ENCODE measurements at places on chromosomes 5 and 9.

DNA sequence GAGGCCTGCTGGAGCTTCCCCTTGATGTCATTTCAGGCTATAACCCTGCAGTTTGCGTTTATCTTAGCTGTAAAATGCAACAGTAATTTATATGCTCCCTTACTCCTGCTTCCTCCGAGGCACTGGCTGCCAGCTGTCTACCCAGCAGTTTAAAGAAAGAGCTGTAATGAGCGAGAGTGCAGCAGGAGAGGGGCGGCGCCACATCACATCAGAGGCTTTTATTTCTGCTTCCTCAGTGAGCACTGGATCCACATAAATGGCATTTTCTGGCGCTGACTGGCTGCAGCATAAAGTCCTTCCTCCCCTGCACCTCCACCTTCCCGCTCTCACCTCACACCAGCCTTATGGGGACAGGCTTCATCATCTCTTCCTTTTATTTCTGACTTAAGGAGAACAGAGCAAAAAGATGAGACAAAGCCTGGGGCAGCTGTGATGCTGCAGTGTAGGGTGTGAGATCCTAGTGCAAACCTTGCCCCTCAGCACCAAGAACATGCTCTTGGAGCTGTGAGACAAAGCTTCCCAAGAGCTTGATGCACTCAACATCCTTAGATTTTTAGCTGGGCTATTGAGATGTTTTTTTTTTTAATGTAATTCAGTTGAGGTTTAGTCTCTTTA lies 829.6 kb upstream of the ZNF608 start:
- DNase-seq, result no peak

DNA sequence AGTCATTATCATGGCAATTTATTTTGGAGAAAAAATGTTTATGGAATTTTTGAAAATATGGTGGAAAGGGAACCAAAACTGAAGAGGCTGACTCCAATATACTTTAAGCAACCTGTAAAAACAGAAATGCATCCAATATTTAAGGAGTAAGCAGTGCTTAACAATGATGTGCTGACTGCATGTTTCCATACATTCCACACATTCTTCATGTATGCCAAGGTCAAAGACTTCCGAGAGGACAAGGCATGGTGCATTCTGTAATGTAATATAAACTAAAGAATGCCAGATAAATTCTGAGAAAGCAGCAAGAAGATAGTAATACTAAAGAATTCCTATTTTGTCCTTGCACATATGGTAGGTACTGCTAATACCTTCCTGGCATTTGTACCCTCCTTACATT lies 2015.9 kb upstream of the CDH9 start:
- DNase-seq, result no peak

GRCh38 chr5:138289296-138289695 lies 14.9 kb upstream of the GFRA3 start:
- no peak for DNase-seq

GRCh38 chr9:98002808-98003207 lies 19.7 kb downstream of the ANP32B start:
- DNase-seq, result no peak

DNA sequence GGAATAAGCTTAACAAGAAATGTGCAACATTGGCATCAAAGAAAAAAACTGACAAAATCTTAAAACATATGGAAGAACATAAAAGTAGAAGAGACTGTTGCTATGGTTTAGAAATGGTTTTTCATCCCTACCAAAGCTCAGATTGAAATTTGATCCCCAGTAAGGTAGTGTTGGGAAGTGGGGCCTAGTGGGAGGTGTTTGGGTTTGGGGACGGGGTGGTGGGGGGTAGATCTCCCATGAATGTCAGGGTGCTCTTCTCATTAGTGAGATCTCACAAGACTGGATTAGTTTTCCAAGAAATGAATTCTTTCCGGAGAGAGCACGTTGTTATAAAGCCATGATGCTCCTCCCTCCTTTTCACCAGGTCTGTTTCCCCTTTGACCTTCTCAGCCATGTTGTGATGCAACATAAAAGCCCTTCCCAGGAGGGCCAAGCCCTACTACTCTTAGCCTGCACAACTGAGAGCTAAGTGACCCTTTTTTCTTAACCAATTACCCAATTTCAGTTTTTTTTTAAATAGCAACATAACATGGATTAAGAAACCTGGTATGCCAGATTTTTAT lies 10.6 kb downstream of the TMEM167A start:
- DNase-seq, result no peak

GRCh38 chr9:136409557-136410455 lies 608 bp downstream of the ENTR1 start:
- DNase-seq, result peak; percentile 60

DNA sequence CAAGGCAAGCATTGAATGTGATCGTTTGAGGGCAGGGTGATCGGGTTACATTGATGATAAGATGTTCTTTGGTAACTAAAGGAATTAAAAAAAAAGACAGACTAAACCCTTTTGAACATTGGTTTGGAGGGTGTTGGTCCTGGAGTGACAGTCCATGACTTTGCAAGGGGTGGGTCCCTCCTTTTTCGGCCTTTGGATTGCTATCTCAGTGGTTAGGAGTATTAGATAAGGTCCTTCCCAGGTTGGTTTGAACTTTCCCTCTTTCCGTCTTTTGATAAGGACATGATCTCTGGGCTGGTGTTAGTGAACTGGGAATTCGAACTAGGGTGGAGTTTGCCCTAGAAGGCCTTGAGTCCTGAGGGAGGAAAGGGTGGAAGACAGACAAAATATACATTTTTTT lies 5.4 kb upstream of the ABO start:
- DNase-seq, result no peak

DNA sequence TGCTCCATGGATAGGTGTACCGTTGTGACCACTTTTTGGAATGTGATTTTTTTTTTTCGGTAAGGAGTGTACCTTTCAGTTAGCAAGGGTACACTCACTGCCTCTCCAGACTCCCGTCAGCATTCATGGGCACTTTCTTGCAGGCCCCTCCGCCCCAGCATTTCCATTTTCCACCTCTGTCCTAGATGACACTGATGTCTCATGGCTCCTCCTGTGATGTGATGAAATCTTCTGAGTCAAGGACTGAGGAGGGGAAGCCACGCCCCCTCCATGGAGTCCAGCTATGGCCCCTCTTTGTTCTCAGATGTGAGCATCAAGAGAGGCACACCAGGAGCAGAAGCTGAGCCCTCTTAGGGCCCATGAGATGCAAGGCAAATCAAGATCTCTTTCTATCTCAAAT lies 61.8 kb downstream of the CTSL start:
- no peak for DNase-seq

DNA sequence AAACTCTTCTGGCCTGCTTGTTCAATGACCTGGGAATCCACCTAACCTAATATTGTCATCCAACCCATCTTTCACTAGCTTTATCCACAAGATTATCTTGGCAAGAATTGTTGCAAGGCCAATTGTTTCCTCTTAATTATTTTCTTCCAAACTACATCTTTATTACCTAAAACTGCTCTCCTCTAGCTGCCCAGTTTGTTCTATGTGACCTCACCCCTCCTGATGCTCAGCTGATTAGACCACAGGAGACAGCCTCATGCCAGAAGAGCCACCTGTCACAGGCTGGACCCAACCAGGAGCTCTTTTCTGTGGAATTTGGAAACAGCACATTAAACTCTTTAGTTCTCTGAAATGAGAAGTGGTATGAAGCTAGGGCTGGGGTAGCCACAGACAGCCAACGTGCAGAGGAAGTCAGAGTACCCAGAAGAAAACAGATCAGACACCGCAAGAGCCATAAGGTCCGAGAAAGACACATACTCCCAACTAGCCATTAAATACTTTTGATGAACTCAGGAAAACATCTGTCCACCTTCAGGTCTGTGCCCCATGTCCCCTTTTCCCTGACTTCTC lies 12.0 kb downstream of the SAXO1 start:
- DNase-seq, result no peak

GRCh38 chr9:82020331-82020730 lies 31.8 kb downstream of the SPATA31D1 start:
- no peak for DNase-seq

DNA sequence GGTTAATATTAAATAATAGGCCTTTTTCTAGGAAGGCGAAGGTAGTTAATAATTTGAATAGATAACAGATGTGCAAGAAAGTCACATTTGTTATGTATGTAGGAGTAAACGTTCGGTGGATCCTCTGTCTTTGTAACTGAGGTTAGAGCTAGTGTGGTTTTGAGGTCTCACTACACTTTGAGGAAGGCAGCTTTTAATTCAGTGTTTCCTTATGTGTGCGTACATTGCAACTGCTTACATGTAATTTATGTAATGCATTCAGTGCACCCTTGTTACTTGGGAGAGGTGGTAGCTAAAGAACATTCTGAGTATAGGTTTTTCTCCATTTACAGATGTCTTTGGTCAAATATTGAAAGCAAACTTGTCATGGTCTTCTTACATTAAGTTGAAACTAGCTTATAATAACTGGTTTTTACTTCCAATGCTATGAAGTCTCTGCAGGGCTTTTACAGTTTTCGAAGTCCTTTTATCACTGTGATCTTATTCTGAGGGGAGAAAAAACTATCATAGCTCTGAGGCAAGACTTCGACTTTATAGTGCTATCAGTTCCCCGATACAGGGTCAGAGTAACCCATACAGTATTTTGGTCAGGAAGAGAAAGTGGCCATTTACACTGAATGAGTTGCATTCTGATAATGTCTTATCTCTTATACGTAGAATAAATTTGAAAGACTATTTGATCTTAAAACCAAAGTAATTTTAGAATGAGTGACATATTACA lies 45.7 kb downstream of the TGFBR1 start:
- DNase-seq, result no peak

- no peak for DNase-seq
Observed at GRCh38 chr9:33311953-33312352, 21.6 kb downstream of the NFX1 start.

DNA sequence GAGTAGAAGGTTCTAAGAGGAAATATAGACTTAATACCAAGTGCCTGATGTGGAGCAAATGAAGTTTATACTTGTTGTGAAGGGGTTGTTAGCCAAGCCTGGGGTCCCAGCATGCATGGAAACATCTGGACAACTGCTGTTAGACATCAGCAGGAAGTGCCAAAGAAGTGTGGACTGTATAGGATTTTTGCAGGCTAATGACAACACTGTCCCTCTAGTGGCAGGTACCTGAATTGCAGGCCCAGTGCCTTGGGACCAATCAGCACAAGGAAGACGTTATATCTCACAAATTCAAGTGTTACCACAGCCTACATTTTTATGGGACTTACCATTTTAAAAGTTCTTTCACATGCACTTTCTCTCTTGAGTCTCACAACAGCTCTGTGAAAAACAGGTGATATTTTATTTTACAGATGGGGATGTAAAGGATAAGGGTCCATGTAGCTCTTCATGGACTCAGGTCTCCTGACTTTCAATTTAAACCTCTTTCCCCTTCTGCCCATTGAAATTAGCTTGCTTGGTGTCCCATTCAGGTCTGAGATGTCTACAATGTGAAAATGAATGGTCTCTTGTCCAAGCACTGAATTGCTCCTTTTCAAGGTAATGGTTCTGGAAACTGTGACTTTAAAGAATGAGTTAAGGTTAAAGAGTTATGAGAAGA lies 89.0 kb upstream of the MAP1B start:
- no peak for DNase-seq

DNA sequence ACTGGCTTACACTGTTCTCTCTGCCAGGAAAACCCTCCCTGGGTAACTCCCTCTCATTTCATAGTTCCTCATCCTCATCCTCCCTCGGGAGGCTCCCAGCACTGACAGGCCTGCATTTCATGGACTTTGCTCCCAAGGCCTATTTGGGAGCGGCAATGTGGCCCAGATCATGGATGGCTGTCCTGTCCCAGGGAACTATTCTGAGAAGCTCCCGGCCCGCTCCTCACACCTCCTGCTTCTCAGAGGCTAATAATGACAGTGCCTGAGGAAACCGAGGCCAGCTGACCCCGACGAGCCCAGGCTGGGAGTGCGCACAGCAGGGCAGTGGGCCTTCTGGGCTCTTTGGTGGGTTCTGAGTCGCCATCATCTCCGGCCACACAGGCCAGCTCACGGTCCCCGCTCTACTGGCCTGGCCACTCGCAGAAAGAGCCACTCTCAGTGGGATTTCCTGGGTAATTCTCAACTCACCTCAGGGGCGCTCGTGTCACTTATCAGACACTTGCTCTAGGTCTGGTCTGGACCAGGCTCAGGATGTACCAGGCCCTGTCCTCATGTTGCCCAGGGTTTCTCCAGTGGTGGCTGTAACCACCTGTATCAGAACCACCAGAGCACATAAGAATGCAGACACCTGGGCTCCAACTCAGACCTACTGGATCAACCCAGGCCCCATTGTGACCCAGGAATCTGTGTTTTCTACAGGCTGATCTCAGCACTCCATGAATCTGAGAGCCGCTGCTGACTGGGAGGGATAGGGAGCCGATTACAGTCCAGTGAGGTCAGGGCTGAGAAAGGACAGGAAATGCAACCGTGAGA lies 2.0 kb upstream of the DOLPP1 start:
- DNase-seq, result no peak

- no peak for DNase-seq
Observed at GRCh38 chr9:6827439-6828145, 69.8 kb downstream of the KDM4C start.

- no peak for DNase-seq
Observed at GRCh38 chr9:90970608-90971007, 169.0 kb downstream of the SYK start.

DNA sequence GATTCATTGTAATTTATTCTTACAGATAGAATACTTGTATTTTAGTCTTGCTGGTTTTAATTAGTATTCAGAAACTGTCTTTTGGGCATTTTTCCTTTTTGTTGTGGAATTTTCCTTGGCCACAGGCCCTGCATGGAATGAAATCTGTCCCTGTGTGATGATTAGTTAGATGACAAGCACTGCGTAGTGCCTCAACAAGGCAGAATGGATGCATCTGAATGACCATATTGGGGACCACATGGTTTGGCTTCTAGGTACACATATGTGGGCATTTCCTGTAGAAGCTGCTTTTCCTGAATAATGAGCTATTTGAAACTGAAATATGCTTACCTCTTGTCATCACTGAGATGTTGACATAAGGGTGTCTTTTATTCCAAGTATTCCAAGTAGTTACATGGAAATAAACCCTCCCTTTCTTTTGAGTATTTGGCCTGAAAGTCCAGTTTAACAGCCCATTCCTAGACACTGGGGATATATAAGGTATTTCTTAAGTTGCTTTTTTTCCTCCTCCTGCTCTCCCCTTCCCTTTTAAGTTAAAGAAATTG lies 147.3 kb downstream of the YTHDC2 start:
- no peak for DNase-seq

GRCh38 chr9:89502671-89503070 lies 4.8 kb upstream of the SEMA4D start:
- DNase-seq, result no peak

DNA sequence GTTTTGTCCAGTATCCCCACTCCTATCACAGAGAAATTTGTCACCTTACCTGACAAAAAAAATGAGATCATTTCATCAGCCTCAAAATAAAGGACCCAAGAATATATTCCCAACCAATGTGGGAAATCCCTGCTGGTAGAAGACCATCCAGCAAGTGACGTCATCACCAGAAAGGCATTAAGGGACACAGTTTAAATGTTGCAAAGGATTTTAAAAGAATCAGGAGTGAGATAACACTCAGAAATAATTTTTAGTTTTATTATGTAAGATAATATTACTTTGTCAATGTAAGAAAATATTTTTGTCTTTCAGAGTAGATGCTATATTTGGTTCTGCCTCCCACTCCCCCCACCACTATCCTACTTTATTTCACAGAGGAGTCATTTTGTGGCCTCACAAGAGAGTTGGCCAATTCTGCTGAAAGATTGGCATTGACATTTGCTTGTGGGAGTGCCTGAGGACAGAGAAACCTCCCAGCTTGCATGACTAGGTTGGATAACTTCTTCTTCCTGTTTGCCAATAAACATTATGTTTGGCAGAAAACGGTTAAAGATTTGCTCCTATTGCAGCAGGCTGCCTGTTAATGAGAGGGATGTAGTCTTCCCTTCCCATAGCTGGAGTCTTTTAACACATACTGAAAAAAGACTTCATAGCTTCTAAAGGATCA lies 288.6 kb upstream of the DAB2 start:
- DNase-seq, result no peak

Measured in ovary (tissue), 10 donors.